ENCODE measurements at places on chromosomes 16 and 17.

DNA sequence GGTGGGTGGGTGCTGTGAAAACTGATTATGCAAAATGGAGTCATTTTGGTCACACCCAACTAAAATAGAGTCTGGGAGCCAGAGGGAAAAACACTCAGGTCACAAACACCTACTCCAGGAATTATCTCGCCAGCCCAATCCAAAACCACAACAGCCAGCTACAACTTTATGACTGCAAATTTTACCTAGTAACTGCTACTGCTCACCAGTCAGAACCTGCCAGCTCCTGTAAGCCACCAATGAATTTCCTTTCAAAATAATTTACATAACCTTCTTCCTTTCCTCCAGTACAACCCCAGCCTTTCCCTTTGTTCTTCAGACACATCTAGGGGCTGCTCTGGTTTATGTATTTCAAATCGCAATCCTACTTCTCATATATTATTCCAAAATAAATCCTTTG lies 52.6 kb upstream of the DYNLRB2 start:
- DNase-seq, result no peak

DNA sequence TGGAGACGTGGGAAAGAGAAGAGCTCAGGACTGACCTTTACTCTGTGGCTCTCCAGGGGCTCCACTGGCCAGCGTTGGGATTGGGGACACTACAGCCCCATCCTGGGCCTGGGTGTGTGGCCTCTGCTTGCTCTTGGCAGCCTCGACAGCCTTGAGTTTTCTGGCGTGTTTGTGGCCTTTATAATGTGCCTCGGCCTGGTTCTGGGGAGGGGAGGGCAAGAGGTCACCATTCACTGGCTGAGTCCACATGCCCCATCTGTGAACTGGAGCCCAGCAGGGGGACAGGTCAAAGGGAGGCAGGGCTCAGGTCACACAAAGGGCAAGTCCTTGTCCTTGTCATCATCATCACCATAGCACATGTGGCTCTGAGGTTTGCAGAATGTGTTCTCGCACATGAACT lies 11.7 kb downstream of the NKIRAS2 start:
- no peak for DNase-seq

DNA sequence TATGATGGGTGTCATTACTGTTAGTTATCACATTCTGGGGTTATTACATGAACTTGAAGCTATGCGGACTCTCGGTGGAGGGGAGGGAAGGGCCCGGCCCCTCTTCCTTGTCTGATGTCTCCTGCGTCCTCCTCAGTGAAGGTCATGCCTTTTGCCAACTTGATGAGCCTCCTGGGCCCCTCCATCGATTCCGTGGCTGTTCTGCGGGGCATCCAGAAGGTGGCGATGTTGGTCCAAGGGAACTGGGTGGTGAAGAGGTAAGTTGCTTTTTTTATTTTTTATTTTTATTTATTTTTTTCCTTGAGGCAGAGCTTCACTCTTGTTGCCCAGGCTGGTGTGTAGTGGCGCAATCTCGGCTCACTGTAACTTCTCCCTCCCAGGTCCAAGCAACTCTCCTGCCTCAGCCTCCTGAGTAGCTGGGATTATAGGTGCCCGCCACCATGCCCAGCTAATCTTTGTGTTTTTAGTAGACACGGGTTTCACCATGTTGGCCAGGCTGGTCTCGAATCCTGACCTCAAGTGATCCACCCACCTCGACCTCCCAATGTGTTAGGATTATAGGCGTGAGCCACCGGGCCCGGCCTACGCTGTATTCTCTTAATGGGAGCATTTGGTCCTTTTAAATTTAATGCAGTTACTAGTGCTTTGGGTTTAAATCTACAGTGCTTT lies 21.6 kb downstream of the POLR3E start:
- peak; percentile 71 for DNase-seq

DNA sequence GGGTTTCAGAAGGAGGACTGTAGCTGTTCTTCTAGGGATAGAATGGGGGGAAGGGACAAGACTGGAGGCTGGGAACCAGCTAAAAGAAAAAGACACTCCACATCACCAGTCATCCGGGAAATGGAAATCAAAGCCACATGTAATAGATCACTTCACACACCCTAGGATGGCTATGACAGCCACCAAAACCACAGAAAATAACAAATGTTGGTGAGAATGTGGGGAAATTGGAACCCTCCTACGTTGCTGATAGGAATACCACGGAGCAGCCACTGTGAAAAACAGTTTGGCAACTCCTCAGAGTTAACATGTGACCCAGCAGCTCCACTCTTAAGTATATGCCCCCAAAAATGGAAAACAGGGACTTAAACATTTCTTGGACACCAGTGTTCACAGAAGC lies 2.3 kb downstream of the TLE7 start:
- DNase-seq, result no peak

- no peak for DNase-seq
Measured at GRCh38 chr17:441155-441950, 88.7 kb upstream of the RPH3AL start.

- peak; percentile 74 for DNase-seq
Measured at GRCh38 chr17:350706-351448, 1.7 kb downstream of the RPH3AL start.

GRCh38 chr16:12020009-12020408 lies 43.5 kb downstream of the SNX29 start:
- DNase-seq, result no peak

- no peak for DNase-seq
Measured at GRCh38 chr17:47685556-47686275, 8.2 kb upstream of the TBKBP1 start.

- DNase-seq, result no peak
Measured at GRCh38 chr17:60641126-60641525, 36.5 kb upstream of the BCAS3 start.

- peak; percentile 42 for DNase-seq
Measured at GRCh38 chr16:89322321-89323119, 105.0 kb downstream of the ZNF778 start.

GRCh38 chr16:80682421-80683070 lies 121.9 kb downstream of the CDYL2 start:
- no peak for DNase-seq

DNA sequence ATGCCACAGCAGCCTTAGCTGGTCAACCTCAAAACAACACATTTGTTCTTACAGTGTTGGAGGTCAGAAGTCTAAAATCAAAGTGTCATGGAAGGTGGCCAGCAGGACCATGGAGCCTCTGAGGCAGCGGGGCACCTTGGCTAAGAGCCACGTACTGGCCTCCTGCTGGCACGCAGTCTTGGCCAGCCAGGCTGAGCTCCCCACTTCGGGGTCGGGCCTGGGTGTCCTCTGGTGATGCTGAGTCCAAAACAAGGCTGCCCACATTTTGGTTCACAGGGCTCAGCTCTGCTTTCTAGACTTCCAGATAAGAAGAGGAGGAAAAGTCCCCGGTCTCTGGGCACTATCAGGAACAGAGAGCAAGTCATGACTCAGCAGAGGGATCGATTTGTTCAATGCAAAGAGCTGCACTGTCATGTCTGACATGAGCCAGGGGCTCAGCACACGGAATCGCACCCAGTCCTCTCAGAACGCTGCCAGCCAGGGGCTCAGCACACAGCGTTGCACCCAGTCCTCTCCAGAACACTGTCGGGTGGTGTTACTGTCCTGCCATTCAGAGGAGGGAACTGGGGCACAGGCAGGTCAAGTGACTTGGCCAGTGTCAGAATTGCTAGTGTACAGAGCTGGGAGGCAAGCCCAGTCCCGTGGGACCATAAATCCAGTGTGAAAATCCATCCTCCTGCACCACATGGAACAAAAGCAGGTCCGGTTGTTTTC lies 2.5 kb downstream of the LGALS9 start:
- DNase-seq, result no peak

DNA sequence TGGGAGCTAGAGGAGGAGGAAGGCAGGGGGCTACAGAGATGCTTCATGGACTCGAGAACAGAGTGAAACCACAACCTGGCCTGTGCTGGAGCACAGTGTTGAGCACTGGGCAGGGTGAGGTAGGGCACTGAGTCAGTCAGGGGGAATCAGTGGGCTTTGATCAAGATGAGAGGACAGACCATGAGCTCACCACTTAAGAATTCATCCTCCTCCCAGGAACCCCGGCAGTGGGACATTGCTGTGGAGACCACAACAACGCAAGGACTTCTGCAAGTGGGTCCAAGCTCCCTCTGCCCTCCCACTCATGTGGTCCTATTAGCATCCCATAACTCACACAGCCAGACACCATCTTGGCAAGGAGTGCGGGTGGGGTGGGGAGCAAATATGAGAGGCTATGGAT lies 1.7 kb upstream of the CES5A start:
- DNase-seq, result no peak

GRCh38 chr16:55495616-55496289 lies 13.1 kb upstream of the LPCAT2 start:
- no peak for DNase-seq

DNA sequence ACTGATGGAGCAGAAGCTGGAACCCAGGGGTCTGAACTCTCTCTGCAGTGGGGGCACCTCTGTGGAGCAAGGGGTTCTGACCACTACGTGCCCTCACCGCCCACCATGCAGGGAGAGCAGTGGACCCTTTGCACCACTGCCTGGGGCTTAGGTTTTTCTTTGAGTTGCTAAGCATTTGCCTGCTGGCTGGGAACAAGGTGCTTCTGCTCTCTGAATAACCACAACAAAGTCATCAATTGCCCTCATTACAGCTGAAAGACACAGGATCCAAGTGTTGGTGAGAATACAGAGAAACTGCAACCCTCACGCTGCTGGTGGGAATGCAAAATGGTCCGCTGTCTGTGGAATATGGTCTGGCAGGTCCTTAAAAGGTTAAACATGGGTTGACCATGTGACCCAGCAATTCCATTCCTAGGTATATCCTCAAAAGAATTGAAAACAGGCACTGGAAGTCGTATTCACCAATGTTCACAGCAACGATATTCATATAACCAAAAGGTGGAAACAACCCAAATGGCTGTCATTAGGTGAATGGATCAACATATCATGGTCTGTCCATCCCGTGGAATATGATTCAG lies 22.8 kb downstream of the NLRC3 start:
- DNase-seq, result no peak

DNA sequence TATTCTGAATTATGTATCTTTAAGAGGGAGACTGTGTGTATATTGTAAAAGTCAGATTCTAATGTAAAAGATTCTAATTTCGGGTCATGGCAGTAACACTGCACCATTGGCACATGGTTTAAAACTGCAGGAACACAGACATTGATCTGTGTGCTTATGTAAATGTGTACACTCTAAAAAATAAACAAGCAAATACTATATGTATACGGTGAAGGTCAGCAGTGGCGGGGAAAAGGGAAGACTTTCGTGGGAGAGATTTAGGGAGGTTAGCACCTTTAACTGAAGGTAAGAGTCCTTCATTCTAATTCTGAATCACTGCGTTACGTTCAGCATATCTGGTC lies 157.8 kb upstream of the FAM20A start:
- DNase-seq, result no peak

- DNase-seq, result peak; percentile 90
Measured at GRCh38 chr17:8954339-8954738, 11.2 kb downstream of the PIK3R5 start.

- no peak for DNase-seq
Measured at GRCh38 chr17:44053125-44053872, 13.2 kb downstream of the LSM12 start.

GRCh38 chr16:51025588-51026290 lies 125.3 kb downstream of the SALL1 start:
- DNase-seq, result no peak

- no peak for DNase-seq
Measured at GRCh38 chr16:84421081-84421937, 53.0 kb downstream of the ATP2C2 start.
